Brain (organoid and tissue), 16 donors: ENCODE measurements at places on chromosomes 6 and 20.

- DNase-seq, result no peak
Measured at GRCh38 chr6:85128781-85129180, 321.1 kb upstream of the NT5E start.

DNA sequence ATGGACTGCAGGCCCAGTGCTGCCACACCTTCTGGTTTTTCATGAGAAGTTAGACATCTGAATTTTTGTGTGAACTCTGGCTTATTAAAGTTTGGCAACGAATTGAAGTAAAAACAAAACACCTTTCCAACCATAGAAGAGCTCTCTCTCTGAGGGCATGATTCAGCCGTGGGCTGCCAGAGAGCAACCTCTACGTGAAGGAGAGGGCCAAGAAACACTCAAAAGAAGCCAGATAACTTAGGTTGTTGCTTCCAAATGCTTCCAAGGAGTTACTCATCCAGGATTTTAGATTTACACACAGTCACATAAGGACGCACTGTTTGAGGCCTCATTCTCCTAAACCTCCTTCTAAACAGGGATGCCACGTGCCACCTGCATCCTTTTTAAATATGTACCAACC, 65.5 kb downstream of the NRN1 start:
- no peak for DNase-seq

DNA sequence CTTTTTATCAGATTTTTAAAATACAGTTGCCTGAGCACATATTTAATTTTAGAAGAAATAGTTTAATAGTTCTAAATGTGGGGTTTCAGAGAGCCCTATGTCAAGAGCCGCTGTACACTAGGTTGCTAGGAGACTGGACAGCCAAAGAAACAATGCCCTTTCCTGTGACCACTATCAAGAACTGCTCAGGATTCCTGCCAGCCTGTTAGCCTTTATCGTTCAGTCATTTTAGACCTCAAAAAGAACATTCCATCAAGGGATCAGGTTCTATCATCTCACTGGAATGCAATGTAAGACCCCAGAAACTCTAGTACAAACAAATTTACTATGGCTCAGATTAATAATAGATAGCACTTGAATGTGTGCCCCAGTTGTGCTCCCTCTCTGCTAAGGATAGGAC, 181.2 kb upstream of the CCN2 start:
- peak; percentile 40 for DNase-seq

GRCh38 chr6:101259505-101259904, 134.0 kb upstream of the GRIK2 start:
- DNase-seq, result no peak

- DNase-seq, result no peak
Measured at GRCh38 chr6:71091167-71091566, 134.3 kb upstream of the B3GAT2 start.

DNA sequence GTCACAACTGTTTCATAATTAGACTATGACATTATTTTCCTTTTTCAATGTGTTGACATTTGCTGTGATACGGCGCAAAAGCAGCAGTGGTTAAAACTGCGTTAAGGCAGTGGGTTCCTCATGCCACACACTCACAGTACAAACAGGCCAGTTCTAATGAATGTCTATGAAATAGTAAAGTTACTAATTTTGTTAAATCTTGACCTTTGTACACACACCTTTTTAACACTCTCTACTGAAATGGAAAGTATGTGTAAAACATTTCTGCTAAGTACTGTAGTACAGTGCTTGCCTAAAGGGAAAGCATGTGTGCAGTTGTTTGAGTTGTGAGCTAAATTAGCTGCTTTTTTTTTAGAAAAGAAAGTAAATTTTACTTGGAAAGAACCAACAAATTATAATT, 60.3 kb downstream of the CDS2 start:
- DNase-seq, result no peak

DNA sequence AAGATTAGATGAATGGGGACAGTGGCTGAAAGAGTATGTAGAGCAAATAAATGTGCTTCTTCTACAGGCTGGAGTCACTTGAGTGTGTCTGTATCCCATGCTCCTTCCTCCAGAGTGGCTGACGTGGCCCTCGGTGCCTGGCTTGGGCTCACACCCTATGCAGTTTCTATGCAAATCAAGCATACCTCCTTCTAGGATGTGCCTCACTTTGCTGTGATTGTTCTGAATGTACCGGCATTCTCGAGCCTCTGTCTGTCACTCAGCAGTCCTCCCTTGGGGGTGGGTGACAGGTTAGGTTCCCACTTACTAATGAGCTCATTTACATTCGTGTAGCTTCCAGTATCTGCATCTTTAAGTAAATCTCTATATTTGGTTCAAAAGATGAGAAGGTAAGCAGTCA, 55.1 kb upstream of the HDDC2 start:
- DNase-seq, result peak; percentile 27

DNA sequence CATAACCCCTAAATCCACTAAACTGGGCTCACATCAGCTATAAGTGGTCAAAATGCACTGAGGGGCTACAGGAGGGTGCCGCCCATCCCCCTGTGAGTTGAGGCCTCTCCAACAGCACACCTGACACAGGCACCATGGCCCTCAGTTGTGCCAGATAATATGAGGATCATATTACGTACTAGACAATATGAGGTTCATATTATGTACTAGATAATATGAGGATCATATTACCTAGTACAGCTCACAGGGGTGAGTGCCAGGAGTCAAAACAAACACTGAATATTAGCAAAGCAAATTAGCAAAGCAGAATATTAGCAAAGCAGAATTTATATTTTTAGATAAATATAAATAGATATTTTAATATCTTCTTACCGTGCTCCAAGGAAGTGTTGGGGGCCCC, 35.3 kb downstream of the CD24 start:
- DNase-seq, result no peak

GRCh38 chr6:26328265-26328844, 36.6 kb upstream of the BTN3A2 start:
- DNase-seq, result no peak

- DNase-seq, result no peak
Measured at GRCh38 chr6:47672816-47673215, 25.6 kb upstream of the ADGRF4 start.

GRCh38 chr20:9705722-9706476, 133.0 kb downstream of the PAK5 start:
- no peak for DNase-seq

DNA sequence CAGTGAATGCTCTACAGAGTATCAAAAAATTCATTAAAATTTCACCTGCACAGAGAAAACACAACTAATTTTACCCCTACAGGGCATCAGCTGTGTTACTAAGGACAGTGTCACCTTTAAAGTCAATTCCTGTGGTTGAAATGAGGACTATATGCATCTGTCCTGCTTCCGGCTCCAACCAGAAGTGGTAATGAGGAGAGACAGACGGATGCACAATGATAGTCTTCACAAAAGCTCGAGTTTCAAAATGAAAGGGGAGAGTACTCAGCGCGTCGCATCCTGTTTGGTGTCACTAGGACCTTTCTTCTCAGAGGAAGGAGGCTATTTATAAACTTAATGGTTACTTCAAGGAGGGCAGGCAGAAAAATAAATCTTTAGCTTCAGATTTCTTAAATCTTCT, 86.5 kb downstream of the LYRM4 start:
- DNase-seq, result peak; percentile 55

- no peak for DNase-seq
Measured at GRCh38 chr6:38773338-38773737, 58.2 kb downstream of the DNAH8 start.

- DNase-seq, result no peak
Measured at GRCh38 chr20:59149678-59150504, 13.7 kb upstream of the ZNF831 start.

GRCh38 chr6:148915810-148916209, 169.0 kb downstream of the UST start:
- peak; percentile 34 for DNase-seq

GRCh38 chr20:51082988-51083387, 60.1 kb upstream of the KCNG1 start:
- DNase-seq, result no peak

DNA sequence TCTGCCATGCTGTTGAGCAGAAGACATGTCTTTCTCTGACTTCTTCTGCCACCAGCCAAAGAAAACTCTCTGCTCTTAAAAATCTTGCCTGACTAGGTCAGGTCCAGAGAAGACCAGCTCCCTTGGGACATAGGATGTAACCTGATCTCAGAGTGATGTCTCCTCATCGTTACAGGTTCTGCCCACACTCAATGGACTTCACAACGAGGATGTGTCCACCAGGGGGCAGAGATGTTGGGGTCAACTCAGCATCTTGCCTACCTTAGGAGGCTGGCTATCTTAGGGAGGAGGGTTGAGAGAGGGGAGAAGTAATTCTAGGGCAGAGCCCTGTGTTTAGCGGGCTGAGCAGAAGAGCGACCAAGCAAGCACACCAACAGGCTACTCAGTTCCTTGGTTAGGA, 207.6 kb upstream of the CDH4 start:
- DNase-seq, result no peak

- no peak for DNase-seq
Measured at GRCh38 chr6:12543953-12544352, 172.6 kb upstream of the PHACTR1 start.

DNA sequence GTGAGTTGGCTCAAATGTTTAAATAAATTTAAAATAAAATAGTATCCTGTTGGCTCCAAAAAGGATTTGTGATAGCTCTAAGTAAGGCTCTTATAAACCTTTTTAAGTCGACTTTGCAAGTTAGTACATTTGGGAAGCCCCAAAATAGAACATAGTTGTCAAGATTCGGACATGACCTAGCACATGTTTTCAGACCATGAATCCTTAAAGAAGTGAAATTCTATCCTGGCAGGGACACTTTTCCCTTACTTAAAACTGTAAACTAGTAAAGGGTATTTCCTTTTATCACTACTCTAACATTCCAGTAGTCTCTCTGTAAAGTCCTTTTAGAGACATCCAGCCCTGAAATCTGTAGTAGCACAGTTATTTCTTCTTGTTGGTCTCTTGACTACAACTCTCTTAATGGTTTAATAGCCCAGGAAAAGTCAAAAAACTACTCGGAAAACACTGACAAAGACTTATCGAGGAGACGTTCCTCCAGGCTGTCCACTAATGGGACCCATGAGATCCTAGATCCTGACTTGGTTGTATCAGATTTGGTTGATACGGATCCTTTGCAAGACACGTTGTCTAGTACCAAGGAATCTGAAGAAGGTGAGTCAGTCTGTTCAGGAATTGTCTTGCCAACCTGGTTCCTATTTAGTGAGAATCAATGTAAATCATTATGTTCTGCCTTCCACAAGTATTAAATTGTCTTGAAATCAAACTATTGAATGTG, 83.6 kb downstream of the SCAND1 start:
- DNase-seq, result no peak

GRCh38 chr6:125950293-125950692, 6.3 kb upstream of the HINT3 start:
- no peak for DNase-seq

- DNase-seq, result peak; percentile 86
Measured at GRCh38 chr20:9359561-9360308, 154.7 kb upstream of the LAMP5 start.
